ENCODE measurements at places on chromosomes 6 and 20. TPM values are rescaled to one million over a fixed set of nuclear protein-coding genes. Genes with fewer than 3 reads are reported as not detected.

TNFAIP3 gene
- total RNA-seq = 3.7 TPM

BEND6 gene
- 13.1 TPM for total RNA-seq

PTK6 gene
- 0.16 TPM for total RNA-seq

KCNK15 gene
- total RNA-seq = 0.47 TPM

PPP1R16B gene
- total RNA-seq = under 0.01 TPM

OR2H2 gene
- not detected for total RNA-seq

Data from bronchial smooth muscle cell (primary cell).